GM23338 (cell line): ENCODE measurements at places on chromosomes 3 and 15. TPM values are rescaled to one million over a fixed set of nuclear protein-coding genes. Genes with fewer than 3 reads are reported as not detected.
A peak's percentile ranks its signal among the peaks of the same experiment; 100 is the strongest.

PRTG gene
- total RNA-seq = 2.3 and 3.4 TPM in 2 replicates

TOMM70 gene
- total RNA-seq = 66.8 and 67.5 TPM in 2 replicates

DNA sequence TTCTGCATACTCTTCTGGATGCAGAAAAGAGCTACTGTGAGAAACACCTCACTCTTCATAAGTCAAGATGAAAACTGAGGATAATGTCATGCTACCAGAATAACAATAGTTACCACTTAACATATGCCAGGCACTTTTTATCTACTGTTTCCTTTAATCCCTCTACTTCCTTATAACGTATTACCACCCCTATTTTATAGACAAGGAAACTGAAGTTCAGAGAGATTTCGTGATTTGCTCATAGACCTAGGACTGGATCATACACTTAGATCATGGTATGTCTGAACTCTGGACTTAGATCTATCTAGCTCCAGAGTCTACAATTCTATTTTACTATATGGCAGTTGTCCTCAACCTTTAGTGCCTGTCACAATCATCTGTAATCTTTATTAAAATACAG lies 155.7 kb upstream of the TSPAN3 start:
- DNase-seq = no peak

- peak; percentile 90 for DNase-seq
These were observed 464.9 kb downstream of the MFSD1 start for GRCh38 chr3:159266779-159267178.

ZNF501 gene
- total RNA-seq = 6.6 and 8.0 TPM in 2 replicates

DAPK2 gene
- total RNA-seq = 3.1 and 3.9 TPM in 2 replicates

GRCh38 chr15:62412686-62413085 lies 247.6 kb upstream of the C2CD4B start:
- no peak for DNase-seq

CLDN18 gene
- total RNA-seq = not detected in 2 replicates

SLC12A8 gene
- total RNA-seq = 10.1 and 15.9 TPM in 2 replicates

GRCh38 chr3:129195731-129196256 lies 12.1 kb upstream of the CNBP start:
- DNase-seq = no peak

- DNase-seq = no peak
These were observed 181.5 kb upstream of the ICE2 start for GRCh38 chr15:60660290-60661051.

NRROS gene
- 5.9 and 8.5 TPM in 2 replicates for total RNA-seq

CPEB1 gene
- 7.0 and 9.4 TPM in 2 replicates for total RNA-seq

PLA1A gene
- total RNA-seq = not detected in 2 replicates

PRICKLE2 gene
- 12.0 and 12.5 TPM in 2 replicates for total RNA-seq
